Nephron progenitor cell (in vitro differentiated cells): ENCODE measurements at places on chromosomes 13 and 19.

- H3K27me3 ChIP-seq = peaks cover 5% of the 10 kb centered on the region
- no peak overlapping the region for H3K27ac ChIP-seq
- DNase-seq = no peak
- H3K36me3 ChIP-seq = no peaks in the 10 kb centered on the region
Observed at GRCh38 chr19:28640506-28640905, 572.4 kb downstream of the UQCRFS1 start.

GRCh38 chr19:30063650-30064347, 121.8 kb downstream of the URI1 start:
- no peaks in the 10 kb centered on the region for H3K36me3 ChIP-seq
- H3K4me1 ChIP-seq = peaks cover 5% of the 10 kb centered on the region
- peaks cover 25% of the 10 kb centered on the region for H3K27me3 ChIP-seq
- DNase-seq = no peak
- no peak overlapping the region for H3K4me3 ChIP-seq

GRCh38 chr13:112616586-112617362, 28.8 kb upstream of the TUBGCP3 start:
- H3K4me1 ChIP-seq = peaks cover 22% of the 10 kb centered on the region
- peaks cover 49% of the 10 kb centered on the region for H3K27me3 ChIP-seq
- no peak overlapping the region for H3K4me3 ChIP-seq
- no peak overlapping the region for H3K27ac ChIP-seq
- peak; percentile 32 for DNase-seq

- peaks cover 7% of the 10 kb centered on the region for H3K27me3 ChIP-seq
- peaks cover 17% of the 10 kb centered on the region for H3K36me3 ChIP-seq
- no peak overlapping the region for H3K4me3 ChIP-seq
- peaks cover 18% of the 10 kb centered on the region for H3K4me1 ChIP-seq
- H3K27ac ChIP-seq = peak overlapping the region; percentile 86
Observed at GRCh38 chr19:49549045-49549444, 21.2 kb downstream of the RCN3 start.

DNA sequence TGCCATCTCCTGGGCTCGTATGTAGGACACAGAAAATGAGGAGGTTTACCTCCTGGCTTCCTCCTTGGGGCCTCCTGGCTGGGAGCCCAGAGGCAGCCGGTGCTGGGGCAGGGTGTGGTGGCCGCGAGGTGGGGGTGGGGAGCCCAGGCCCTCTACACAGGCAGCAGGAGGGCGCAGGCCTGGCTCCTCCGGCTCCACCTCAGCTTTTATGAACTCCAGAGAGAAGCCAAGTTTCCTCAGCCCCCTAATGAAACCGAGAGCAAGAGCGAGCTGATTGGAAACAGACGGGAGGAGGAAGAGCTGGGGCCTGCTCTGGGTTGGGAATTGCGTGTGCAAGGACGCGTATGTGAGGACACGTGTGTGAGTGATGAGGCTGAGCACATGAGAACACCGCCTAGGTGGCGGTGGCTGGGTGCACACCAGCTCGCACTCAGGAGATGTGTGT, 23.1 kb downstream of the LYL1 start:
- peaks cover 60% of the 10 kb centered on the region for H3K27me3 ChIP-seq
- H3K4me3 ChIP-seq = no peak overlapping the region
- no peak for DNase-seq
- no peaks in the 10 kb centered on the region for H3K36me3 ChIP-seq

DNA sequence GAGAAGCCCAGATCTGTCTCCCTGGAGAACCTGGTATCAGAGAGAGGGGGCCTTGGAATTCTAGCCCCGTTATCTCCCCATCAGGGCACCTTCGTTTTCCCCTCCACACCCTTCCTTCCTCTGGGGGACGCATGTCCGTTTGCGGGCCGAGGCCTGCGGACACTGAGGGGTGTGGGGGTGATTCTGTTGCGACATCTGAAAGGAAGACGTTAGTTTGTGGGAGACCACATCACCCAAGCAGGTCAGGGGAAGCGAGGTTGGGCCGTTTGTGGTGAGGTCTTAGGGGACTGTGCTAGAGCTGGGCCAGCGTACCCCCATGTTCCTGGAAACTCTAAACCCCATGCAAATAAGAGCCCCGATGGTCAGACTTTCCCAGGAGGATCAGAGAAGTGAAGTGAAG, 3.7 kb upstream of the HSH2D start:
- H3K27me3 ChIP-seq = peaks cover 19% of the 10 kb centered on the region
- H3K36me3 ChIP-seq = peaks cover 5% of the 10 kb centered on the region
- no peak for DNase-seq
- no peak overlapping the region for H3K4me3 ChIP-seq
- H3K4me1 ChIP-seq = no peaks in the 10 kb centered on the region

DNA sequence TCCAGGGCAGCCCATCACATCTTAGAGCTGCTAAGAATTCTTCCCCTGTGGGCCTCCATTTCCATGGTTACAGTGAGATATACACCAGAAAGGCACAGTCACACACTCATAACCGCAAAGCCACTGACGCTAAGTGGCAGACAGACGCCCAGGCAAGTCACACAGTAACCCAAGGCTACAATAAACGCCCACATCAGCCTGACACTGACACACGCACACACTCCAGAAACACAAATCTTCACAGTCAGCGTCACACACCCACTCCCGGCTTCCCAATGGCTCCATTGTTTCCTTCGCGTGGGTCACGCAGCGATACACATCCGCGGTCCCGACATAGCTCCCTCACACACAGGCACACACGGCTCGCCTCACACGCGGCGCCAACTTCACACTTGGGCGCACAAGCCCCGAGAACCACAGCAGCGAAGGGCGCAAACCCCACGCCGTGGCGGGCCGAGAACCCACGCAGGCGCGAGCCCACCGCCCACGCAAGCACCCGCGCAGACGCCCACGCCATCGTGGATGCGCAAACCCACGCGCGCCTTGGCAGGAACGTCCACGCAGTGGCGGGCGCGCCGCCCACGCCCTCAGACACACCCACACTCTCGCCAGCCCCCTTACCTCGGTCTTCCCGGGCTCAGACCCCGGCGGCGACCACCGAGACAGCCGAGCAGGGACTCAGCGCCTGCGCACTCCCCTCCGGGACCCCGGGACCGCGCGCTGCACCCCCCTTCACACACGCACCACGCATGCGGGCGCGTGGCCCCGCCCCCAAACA, at the start of gene ZNF667:
Gene ZNF667 (minus strand): TSS at position 695 of the 778 bp plus-strand sequence. CDS start 14,975 bp downstream, outside the sequence.
- H3K4me3 ChIP-seq = no peak within 1 kb of the TSS
- H3K27me3 ChIP-seq = peaks cover 4% of the 10 kb centered on the region
- no peaks in the 10 kb centered on the region for H3K36me3 ChIP-seq
- H3K27ac ChIP-seq = no peak within 1 kb of the TSS
- H3K4me1 ChIP-seq = no peaks in the 10 kb centered on the region

- H3K27me3 ChIP-seq = peaks cover 6% of the 10 kb centered on the region
- H3K27ac ChIP-seq = no peak overlapping the region
- peaks cover 9% of the 10 kb centered on the region for H3K4me1 ChIP-seq
Observed at GRCh38 chr13:80684217-80684991, 343.5 kb upstream of the SPRY2 start.

- H3K36me3 ChIP-seq = no peaks in the 10 kb centered on the region
- peak overlapping the region; percentile 62 for H3K4me3 ChIP-seq
- peaks cover 13% of the 10 kb centered on the region for H3K27me3 ChIP-seq
- H3K4me1 ChIP-seq = peaks cover 42% of the 10 kb centered on the region
- H3K27ac ChIP-seq = no peak overlapping the region
Observed at GRCh38 chr19:33868788-33869412, 72.2 kb downstream of the KCTD15 start.

DNA sequence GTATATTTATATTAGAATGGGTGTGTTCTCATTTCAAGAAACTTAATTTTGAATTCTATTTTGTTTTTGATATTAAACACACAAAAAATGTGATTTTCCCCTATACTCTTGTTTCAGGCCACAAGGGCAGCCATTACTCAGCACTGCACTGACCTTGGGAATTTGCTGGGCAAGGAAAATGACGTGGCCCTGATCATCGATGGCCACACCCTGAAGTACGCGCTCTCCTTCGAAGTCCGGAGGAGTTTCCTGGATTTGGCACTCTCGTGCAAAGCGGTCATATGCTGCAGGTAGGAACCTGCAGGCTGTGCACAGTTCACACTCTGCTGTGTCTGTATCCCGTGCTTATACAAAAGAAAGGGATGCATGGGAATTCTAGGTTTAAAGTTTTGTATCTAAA, 327.3 kb downstream of the ATP8A2 start:
- H3K4me1 ChIP-seq = peaks cover 36% of the 10 kb centered on the region
- no peak overlapping the region for H3K27ac ChIP-seq
- peaks cover 4% of the 10 kb centered on the region for H3K36me3 ChIP-seq
- no peak for DNase-seq

- H3K4me1 ChIP-seq = peaks cover 5% of the 10 kb centered on the region
- H3K36me3 ChIP-seq = peaks cover 3% of the 10 kb centered on the region
- DNase-seq = no peak
- no peak overlapping the region for H3K4me3 ChIP-seq
- no peak overlapping the region for H3K27ac ChIP-seq
Observed at GRCh38 chr13:39767791-39768517, 112.5 kb downstream of the COG6 start.

DNA sequence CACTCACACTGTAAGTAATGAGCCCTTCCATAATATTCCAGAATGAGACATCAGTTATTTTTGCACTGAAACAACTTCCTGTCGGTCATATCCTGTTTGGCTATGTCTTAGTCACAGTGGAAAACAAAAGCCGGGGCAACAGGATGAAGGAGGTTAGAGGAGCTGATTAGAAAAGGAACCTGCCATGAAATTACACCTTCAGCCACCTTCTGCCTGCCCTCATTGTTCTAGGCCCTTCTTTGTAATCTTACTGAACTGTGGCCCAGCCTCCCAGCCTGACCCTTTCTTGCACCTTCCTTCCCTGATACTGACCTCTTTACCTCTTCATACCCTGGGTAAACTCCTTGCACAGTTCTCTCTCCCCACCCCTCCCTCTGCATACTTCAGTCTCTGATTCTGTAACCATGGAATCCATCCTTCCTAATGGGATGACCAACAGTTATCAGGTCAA, 67.3 kb downstream of the DOCK9 start:
- peaks cover 3% of the 10 kb centered on the region for H3K27me3 ChIP-seq
- no peak for DNase-seq
- H3K36me3 ChIP-seq = no peaks in the 10 kb centered on the region
- H3K4me3 ChIP-seq = no peak overlapping the region

GRCh38 chr13:82654861-82655855, 1227.1 kb downstream of the SLITRK1 start:
- H3K4me3 ChIP-seq = no peak overlapping the region
- no peaks in the 10 kb centered on the region for H3K36me3 ChIP-seq
- H3K4me1 ChIP-seq = no peaks in the 10 kb centered on the region
- no peak for DNase-seq

DNA sequence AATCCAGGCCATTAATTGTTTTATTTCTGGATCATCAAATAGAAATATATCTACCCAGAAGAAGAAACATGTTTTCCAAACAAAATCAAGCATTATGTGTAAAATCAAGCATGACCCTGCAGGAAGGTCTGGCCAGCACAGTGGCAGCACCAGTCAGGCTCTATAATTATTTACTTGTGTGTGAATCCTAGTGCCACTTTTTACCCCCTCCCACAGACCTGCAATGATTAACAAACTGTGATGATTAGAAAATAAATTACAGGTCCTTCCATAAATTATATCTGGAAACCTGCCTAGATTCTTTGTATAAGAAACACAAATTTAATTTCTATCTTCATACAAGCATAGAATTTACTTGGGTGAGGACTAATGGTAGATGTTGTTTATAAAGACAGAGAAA, 186.1 kb downstream of the GPC6 start:
- DNase-seq = no peak
- no peak overlapping the region for H3K27ac ChIP-seq
- H3K27me3 ChIP-seq = no peaks in the 10 kb centered on the region
- no peaks in the 10 kb centered on the region for H3K36me3 ChIP-seq
- H3K4me3 ChIP-seq = no peak overlapping the region

DNA sequence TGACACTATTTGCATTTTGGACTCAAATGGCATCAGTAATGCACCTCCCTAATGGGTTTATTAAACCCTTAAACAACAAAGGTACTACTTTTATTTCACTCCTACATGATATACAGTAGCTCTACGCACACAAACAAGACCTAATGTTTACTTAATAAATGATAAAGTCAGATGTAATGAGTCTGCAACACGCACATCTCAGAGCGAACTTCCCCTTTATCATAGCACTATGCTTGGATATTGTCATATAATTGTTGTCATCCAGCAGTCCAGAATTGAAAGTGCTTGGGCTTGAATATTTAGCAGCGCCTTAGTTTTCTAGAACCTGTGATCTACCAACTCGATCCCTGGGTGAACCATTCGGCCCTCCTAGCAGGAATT, 772 bp downstream of the PARP4 start:
- DNase-seq = no peak
- peaks cover 23% of the 10 kb centered on the region for H3K4me1 ChIP-seq
- peaks cover 8% of the 10 kb centered on the region for H3K27me3 ChIP-seq
- H3K27ac ChIP-seq = no peak overlapping the region
- H3K4me3 ChIP-seq = peak overlapping the region; percentile 91

- no peaks in the 10 kb centered on the region for H3K27me3 ChIP-seq
- no peak for DNase-seq
- H3K27ac ChIP-seq = no peak overlapping the region
- no peaks in the 10 kb centered on the region for H3K4me1 ChIP-seq
Observed at GRCh38 chr13:83297586-83298290, 584.5 kb downstream of the SLITRK1 start.

- H3K27me3 ChIP-seq = no peaks in the 10 kb centered on the region
- no peak overlapping the region for H3K4me3 ChIP-seq
- no peaks in the 10 kb centered on the region for H3K36me3 ChIP-seq
- H3K27ac ChIP-seq = no peak overlapping the region
- no peaks in the 10 kb centered on the region for H3K4me1 ChIP-seq
Observed at GRCh38 chr13:105541565-105541964, 993.9 kb downstream of the EFNB2 start.

DNA sequence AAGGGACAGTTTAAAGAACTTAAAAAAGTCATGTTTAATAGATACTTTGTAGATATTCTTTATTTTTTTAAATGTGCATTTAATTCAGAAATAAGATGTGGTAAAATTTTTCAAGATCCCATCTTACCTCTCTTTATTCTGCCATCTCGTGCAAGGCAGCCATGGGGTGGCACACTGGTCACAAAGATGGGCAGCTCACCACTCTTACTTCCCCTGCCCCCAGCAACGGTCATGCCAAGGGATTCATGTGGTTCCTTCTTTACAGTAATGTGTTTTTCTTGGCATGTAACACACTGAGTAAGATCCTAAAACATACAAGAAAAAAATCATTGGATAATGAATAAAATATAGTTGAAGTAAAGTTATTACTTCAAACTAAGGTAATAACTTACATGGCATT, 64.2 kb downstream of the LNX2 start:
- peaks cover 27% of the 10 kb centered on the region for H3K36me3 ChIP-seq
- H3K4me1 ChIP-seq = no peaks in the 10 kb centered on the region
- no peaks in the 10 kb centered on the region for H3K27me3 ChIP-seq
- DNase-seq = no peak
- no peak overlapping the region for H3K27ac ChIP-seq
- no peak overlapping the region for H3K4me3 ChIP-seq
